ENCODE measurements at places on chromosomes 1 and 21.

DNA sequence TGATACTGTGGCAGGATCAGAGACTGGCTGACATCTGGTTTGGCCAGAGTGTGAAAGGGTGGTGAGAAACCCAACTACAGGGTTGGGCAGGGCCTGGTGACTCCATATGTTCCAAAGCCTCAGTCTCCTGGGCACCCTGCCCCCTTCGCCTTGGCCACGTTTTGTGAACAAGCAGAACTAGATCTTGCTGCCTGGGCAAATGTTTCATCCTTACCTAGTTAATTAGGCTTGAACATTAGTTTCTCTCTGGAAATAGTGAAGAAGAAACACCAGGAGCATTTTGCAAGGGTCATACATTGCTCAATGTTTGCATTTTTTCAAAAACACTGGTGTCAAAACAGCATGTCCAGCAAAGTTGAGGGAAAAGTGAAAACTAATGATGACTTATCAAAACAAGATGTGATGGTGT, 60.5 kb downstream of the MAP3K7CL start:
- DNase-seq, result no peak

- DNase-seq, result peak; percentile 50
Observed at GRCh38 chr1:37945743-37946702, 830 bp downstream of the INPP5B start.

DNA sequence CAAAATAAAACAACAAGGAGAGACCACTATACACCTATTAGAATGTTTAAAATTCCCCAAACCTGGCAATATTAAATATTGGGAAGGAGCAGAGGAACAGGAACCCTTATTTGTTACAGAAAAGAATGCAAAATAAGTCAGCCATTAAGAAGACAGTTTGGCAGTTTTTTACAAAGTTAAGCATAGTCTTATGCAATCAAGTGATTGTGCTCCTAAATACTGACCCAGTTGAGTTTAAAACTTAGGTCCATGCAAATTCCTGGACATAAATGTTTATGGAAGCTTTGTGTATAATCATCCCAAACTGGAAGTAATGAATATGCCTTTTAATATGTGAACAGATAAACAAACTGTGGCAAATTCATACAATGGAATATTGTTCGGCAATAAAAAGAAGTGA, 72.9 kb upstream of the RGS4 start:
- DNase-seq, result no peak

GRCh38 chr1:229507502-229507901, 639 bp downstream of the NUP133 start:
- DNase-seq, result peak; percentile 16

DNA sequence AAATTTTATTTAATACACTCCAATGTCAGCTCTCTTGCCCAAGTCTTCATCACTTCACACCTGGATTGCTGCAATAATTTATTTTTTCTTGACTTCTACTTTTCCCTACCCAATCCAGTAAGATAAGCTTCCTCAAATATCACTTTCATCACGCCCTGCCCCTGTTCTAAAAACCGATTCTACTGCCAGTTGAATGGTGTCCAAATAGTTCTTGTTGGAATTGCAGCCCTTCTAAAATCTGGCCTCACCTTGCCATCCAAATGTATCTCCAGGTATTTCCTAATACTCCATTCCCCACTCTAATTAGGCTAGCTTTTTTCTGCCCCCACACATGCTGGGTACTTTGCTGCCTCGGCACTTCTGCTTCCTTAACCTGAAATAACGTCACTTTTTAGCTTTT, 152.5 kb downstream of the HMCN1 start:
- no peak for DNase-seq

- peak; percentile 86 for DNase-seq
Observed at GRCh38 chr21:33127154-33127867, 57.4 kb downstream of the OLIG1 start.

DNA sequence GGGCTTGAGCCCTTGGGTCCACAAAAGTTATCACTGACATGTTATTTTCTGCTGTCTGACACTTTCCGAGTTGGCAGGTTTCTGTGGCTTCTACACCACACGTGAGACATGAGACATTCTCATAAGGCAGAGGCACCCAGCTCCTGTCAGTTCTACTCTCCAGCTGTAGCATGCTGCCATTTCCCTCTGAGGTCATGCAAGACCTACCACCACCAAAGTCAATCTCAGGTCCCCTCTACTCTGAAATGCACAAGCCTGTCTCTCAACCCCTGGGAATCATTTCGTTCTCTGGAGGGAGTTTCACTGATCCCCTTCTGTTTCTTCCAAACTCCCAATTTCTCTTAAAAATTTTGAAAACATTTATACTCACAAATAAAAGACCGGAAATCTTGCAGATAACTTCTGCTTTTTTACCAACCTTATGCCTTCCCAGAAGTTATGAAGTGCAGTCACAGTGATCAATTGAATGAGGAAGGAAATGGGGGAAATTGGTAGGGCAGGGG, 39.5 kb upstream of the CR2 start:
- no peak for DNase-seq

GRCh38 chr1:59730759-59731478, 83.8 kb upstream of the HOOK1 start:
- peak; percentile 20 for DNase-seq

GRCh38 chr21:38798481-38798882, 7.2 kb upstream of the ETS2 start:
- DNase-seq, result peak; percentile 52

- DNase-seq, result no peak
Observed at GRCh38 chr1:78465143-78465542, 25.6 kb upstream of the PTGFR start.

DNA sequence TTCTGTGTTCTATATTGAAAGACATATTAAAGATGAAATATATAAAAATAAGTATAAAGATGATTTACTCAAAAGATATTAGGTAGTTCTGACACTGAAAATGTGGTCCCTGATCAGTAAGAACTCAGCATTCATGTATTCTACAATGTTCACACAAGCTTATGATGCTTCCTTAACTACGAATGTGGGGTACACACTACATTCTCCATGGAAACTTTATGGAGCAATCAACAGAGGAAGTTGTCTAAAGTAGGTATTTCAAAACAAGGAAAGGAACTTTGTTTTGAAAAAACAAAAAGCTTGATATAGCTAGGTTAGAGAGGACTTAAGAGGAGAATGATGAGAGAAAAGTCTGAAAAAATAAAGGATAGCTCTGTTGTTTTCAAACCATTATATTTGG, 119.7 kb upstream of the RGS18 start:
- no peak for DNase-seq

GRCh38 chr1:229114315-229114714, 156.6 kb upstream of the RAB4A start:
- DNase-seq, result no peak

DNA sequence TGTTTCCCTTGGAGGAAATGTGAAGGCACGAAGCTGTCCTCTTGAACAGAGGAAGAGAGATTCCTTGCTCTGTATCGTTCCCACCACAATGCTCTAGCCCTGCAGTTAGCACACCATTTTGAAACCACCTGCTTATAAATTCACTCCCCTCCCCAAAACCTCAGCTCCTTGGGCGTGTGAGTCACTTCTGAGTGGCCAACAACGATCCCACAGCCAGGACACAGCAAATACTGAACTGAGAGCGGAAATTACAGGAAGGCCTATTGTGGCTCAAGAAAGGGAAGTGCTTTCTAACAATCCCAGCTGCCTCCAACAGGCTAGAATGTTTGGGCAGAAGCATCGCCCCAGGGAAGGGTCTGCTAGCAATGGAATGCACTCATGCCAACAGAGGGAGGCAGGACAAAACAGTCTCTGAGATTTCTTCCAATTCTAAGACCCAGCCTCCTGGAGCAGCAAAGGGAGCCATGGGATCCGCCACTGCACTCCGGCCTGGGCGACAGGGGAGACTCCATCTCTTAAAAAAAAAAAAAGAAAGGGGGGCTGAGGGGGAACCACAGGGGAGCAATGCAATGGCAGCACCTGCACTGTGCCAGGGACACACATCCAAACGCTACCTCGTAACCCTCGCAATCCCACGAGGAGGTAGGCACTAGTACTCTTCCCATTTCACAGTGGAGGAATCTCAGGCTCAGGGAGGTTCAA, 1.9 kb downstream of the TMEM53 start:
- DNase-seq, result peak; percentile 67

GRCh38 chr1:172251486-172251885, 169.0 kb upstream of the C1orf105 start:
- DNase-seq, result no peak

DNA sequence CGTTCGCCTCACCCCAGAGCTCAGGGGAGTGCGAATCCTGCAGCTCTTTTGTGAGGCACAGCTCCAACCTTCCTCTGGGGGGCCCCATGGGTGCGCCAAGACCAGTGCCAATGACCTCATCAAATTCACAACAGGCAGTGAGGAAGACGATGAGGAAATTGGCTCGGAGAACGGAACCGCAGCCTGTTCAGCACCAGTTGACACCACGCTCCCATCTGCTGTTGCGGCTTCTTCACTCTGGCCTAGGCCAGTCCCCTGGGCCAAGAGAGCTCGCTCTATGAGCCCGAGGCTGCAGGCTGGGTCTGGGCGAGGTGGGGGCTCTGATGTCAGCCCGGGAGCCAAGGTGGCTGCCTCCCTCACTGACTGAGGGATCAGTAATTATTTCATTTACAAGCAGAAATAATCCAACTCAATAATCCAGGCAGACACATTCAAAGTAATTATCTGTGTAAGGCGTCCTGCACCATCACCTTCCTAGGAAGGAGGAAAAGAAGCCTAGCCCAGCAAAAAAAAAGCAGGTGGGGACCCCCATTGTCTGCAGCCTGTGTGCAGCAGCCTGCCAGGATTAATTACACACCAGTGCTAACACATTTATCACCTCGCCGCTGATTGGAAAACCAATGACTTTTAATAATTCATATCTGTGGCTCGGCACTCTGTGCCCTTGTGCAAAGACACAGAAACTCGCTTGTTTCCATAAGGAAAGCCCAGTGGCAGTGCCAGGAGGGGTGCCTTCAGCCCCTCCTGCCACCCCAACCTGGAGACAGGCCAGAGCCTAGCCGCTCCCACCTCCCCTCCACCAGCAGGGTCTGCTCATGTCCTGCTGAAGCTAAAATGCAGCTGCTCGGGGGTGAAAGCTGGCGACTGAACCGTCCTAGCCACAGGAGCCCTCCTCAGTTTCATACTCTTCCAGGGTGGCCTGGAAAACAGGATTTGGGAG, 1.9 kb downstream of the PLEKHA6 start:
- DNase-seq, result peak; percentile 51

- no peak for DNase-seq
Observed at GRCh38 chr21:28396421-28396820, 596.3 kb downstream of the LTN1 start.

DNA sequence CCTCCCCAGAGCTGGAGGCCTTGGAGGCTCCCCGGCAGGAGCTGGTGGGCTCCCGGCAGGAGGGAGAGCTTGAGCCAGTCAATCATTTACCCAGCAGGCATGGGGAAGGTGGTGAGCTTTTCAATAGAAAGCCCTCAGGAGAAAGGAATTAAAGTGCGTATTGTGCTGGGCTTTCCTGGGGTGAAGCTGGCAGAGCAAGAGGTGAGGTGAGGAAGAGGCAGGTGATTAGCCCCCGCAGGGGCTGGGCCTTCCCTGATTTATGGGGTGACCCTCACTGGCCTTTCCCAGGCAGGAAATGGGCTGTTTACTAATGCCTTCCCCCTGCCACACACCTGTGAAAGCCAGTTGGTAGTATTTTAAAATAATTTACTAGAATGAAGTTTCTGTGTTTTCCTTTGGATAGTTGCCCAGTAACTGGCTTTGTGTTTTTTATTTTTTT, 25.8 kb downstream of the CLDN14 start:
- DNase-seq, result no peak

DNA sequence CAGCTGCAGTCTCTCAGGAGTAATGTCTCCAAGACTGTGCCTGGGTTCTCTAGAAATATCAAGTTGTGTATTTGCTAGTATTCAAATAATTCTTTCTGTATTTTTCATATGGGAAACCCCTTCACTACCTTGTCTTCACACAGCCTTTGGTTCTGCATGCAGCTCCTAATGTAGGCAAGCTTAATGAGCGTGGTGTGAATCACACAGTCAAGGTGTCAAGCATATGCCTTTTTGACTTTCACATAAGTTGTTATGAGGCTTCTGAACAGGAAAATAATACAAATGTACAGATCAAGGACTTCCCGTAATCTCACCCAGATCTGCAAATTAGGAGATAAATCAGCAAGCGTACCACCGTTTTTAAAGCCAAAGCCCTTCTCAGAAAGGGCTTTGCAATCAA, at the start of gene FCRL3:
Gene FCRL3, minus strand, starts transcription at position 38 of the 400 bp plus-strand sequence. CDS start 280 bp downstream, outside the sequence.
- DNase-seq, result no peak

GRCh38 chr1:216604771-216605170, 118.5 kb downstream of the ESRRG start:
- DNase-seq, result no peak

GRCh38 chr1:30034627-30035521, 688.5 kb downstream of the MATN1 start:
- DNase-seq, result no peak

GRCh38 chr1:226798427-226799411, 59.6 kb upstream of the ITPKB start:
- peak; percentile 82 for DNase-seq

GRCh38 chr1:39711966-39712340, 20.7 kb upstream of the HPCAL4 start:
- no peak for DNase-seq

DNA sequence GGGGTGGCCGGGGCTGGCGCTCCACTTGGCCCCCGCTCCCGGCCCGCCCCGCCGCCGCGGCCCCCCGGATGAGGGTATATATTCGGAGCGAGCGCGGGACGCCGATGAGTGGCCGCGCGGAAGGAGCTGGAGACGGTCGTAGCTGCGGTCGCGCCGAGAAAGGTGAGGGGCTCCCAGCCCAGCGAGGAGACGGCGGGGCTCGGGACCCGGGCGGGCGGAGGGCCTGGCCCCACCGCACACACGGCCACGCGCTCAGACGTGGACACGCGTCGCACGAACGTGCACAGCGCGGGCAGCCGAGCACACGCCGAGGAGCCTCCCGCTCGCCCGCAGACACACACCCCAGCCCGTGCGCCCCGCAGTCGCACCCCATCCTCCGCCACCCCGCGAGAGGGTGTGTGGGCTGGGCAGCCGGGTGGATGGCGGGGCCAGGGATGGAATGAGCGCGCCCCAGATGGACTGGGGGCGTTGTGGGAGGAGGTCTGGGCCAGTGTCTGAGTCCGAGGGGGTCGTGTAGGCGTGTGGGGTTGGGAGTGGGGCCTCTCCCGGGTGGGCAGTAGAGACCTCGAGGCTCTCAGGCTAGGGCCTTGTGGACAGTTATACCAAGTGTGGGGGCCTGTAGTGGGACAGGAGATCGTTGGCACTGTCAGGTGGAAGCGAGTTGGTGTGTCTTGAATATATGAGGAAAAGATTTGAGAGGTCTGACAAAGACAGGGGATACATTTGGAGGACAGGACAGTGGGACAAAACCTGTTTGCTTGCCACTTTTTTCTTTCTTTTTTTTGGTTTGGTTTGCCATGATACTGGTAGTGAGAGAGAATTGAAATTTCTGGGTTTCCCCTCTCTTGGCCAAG, at the start of gene UAP1:
Gene UAP1, plus strand, starts transcription at position 107 of the 854 bp plus-strand sequence. CDS start 4,347 bp downstream, outside the sequence.
- peak; percentile 42 for DNase-seq

DNA sequence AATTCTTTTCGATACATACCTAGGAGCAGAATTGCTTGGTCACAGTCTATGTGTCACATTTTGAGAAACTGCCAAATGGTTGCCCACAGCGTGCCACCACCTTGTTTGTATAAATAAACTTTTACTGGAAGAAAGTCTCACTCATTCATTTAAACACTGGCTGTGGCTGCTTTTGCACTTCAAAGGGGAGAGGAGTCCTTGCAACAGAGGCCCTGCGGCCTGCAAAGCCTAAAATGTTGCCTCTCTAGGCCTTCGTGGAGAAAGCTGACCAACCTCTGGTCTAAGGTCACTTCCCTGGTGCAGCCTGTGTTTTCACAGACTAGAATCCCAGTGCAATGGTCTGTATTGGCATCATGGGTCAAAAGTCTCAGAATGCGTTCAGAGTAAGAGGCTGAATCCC, 8.3 kb downstream of the RIPK4 start:
- DNase-seq, result no peak
